A549 treated with Hydrocortisone at 1 μM for 4 hours (cell line): ENCODE measurements at places on chromosomes 13 and 19. TPM values are rescaled to one million over a fixed set of nuclear protein-coding genes. Genes with fewer than 3 reads are reported as not detected.

The ZC3H13 gene
- total RNA-seq: 11.5 to 21.1 TPM (median 13.6 TPM) in 5 replicates

The ZNF547 gene
- total RNA-seq: 1.0 to 2.5 TPM (median 1.4 TPM) in 5 replicates

The TRMT1 gene
- 34.8 to 42.7 TPM (median 36.4 TPM) in 5 replicates for total RNA-seq

The ARHGEF1 gene
- total RNA-seq: 84.5 to 116 TPM (median 100 TPM) in 5 replicates

The FUT2 gene
- not detected in 5 replicates for total RNA-seq

The CLIP3 gene
- 0.74 to 1.5 TPM (median 0.92 TPM) in 5 replicates for total RNA-seq

The LENG9 gene
- 4.7 to 7.9 TPM (median 6.6 TPM) in 5 replicates for total RNA-seq

The IGFL1 gene
- total RNA-seq: 1.0 to 2.8 TPM (median 2.2 TPM) in 5 replicates

The CLDN10 gene
- 0.10 to 0.34 TPM (median 0.16 TPM) in 5 replicates for total RNA-seq

The XPO4 gene
- 4.7 to 8.0 TPM (median 6.2 TPM) in 5 replicates for total RNA-seq

The ZNF180 gene
- 7.1 to 9.1 TPM (median 7.9 TPM) in 5 replicates for total RNA-seq

The TRPM4 gene
- 8.2 to 10.2 TPM (median 9.6 TPM) in 5 replicates for total RNA-seq

The ZNF43 gene
- 2.2 to 4.2 TPM (median 2.8 TPM) in 5 replicates for total RNA-seq
